ENCODE measurements at places on chromosomes 6 and 20. TPM values are rescaled to one million over a fixed set of nuclear protein-coding genes. Genes with fewer than 3 reads are reported as not detected.

DNA sequence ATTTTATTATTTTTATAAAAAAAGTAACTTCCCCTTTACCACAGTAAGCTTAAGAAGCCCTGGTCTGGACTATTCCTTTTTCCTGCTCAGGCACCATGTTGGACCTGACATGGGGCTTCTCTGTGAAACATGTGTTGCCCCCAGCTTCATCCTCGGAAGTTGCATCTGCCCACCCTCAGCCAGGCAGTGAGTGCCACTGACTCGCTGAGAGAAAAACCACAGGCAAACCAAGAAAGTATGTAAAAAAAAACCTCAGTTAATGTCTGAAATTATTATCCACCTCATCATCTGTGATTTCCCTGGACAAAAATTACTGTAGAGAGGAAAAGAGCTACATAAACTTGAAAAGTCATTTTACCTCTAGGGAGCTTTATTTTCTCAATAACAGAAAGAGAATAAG lies 109.9 kb upstream of the MCHR2 start:
- no peak for DNase-seq
- H3K4me1 ChIP-seq, result peaks cover 20% of the 10 kb centered on the region

DNA sequence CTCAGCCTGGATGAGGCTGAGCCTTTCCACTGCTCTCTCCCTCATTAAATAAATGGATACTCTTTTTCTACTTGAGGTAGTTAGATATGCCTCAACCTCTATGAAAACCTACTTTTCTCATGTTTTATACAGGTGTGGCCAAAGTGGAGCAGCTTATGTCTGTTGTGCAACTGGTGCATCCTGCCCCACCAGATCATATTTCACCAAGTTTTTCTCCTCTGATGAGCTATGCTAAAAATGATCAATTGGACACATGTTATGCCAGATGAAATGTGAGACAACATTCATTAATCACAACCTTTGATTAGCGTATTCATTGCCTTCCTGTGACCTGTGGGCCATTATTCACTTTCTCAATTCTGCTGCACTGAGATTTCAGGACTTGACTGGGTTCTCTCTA lies 106.9 kb upstream of the NEDD9 start:
- no peak for DNase-seq
- H3K36me3 ChIP-seq, result no peaks in the 10 kb centered on the region
- no peaks in the 10 kb centered on the region for H3K4me1 ChIP-seq
- peaks cover 2% of the 10 kb centered on the region for H3K27me3 ChIP-seq

DNA sequence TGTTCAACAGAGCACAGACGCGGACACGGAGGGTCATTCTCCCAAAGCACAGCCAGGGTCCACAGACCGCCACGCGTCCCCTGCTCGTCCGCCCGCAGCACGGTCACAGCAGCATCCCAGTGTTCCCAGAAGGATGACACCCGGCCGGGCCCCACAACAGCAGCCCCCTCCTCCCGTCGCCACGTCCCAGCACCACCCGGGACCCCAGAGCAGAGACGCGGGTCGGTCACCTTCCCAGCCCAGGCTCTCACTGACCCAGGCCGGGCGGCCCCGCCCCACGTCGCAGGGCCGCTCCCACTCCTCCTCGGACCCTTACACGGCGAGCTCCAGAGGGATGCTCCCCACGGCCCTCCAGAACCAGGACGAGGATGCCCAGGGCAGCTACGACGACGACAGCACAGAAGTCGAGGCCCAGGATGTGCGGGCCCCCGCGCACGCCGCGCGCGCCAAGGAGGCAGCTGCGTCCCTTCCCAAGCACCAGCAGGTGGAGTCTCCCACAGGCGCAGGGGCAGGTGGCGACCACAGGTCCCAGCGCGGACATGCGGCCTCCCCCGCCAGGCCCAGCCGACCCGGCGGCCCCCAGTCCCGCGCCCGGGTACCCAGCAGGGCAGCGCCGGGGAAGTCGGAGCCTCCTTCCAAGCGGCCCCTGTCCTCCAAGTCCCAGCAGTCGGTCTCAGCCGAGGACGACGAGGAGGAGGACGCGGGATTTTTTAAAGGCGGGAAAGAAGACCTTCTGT lies 64.3 kb downstream of the FNDC1 start:
- peak; percentile 40 for DNase-seq
- peaks cover 8% of the 10 kb centered on the region for H3K4me1 ChIP-seq
- no peak overlapping the region for H3K27ac ChIP-seq
- H3K4me3 ChIP-seq, result peak overlapping the region; percentile 25

GRCh38 chr20:12464036-12464435 lies 544.7 kb upstream of the SPTLC3 start:
- H3K4me3 ChIP-seq, result no peak overlapping the region
- H3K27ac ChIP-seq, result no peak overlapping the region
- peaks cover 4% of the 10 kb centered on the region for H3K4me1 ChIP-seq
- H3K27me3 ChIP-seq, result no peaks in the 10 kb centered on the region
- DNase-seq, result no peak

DNA sequence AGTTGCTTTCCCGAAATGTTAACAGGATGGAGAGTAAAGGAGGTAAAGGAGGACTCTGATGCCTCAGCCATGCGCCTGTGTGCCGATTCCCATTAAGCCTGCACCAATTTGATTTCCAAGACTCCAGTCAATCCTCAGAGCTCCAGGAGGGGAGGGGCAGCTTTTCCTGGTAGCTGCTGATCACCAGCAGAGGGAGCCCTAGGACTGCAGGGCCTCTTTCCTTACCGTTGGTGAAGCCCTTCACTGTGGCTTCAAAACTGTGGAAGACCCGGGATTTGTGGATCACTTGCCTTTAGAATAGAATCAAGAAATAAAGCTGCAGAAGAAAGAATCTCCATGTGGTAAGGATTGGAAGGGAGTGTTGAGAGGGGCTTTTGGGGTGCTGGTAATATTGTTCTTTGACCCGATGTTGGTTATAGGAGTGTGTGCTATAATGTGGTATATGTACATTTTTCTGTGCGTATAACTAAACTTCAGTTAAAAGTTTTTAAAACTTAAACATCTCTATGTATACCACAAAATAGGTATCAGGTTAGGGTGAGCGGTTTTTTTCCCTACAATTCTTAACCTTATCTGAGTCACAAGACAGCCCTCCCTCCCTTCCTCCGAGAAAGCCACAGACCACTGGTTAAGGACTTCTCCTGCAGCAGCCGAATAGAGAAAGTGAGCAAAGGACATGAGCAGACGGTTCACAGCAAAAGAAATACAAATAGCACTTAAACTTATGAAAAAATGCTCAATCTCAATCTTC lies 6.9 kb upstream of the OSER1 start:
- no peaks in the 10 kb centered on the region for H3K27me3 ChIP-seq
- H3K36me3 ChIP-seq, result no peaks in the 10 kb centered on the region
- H3K4me3 ChIP-seq, result no peak overlapping the region
- H3K27ac ChIP-seq, result no peak overlapping the region
- peak; percentile 81 for DNase-seq

DNA sequence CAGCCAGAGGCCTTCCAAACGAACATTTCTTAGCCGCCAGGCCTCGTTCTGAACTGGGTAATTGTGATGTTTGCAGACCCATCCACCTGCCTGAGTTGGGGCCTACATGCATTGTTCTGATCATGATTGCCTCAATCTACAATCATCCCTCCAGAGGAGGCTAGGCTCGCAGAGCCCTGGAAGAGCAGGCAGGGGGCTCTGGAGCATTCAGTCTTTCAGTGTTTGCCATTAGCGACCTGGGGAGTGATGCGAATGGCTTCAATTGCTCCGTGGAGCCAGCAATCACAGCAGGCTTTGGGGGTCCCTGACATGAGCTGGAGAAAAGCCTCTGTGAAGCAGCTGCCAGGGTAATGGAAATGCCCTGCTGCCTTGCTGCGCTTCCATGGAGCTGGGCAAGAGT lies 22.0 kb downstream of the SNAP25 start:
- peaks cover 13% of the 10 kb centered on the region for H3K4me1 ChIP-seq
- no peak for DNase-seq
- H3K36me3 ChIP-seq, result no peaks in the 10 kb centered on the region
- peaks cover 5% of the 10 kb centered on the region for H3K27me3 ChIP-seq

DNA sequence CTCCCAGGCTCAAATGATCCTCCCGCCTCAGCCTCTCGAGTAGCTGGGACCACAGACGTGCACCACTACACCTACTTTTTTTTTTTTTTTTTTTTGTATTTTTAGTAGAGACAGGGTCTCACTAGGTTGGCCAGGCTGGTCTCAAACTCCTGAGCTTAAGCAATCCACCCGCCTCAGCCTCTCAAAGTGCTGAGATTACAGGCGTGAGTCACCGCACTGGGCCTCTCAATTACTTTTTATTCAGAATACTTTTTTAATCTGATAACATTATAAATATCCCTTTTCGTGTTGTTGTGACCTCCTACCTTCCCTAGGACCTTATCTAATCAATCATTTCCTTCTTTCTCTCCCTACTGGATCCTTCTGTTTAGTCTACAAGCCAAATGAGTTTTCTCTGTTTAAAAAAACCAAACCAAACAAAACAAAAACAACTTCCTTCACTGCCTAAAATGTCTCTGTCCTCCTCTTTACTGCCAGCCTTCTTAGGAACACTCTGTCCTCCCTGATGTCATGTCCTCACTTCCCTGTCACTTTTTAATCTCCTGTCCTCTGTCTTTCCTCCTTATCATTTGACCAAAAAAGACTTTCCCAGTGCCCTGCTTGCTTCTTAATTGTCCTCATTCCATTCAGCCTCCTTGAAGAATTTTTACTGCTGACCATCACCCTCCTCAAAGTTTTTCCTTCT lies 85.0 kb downstream of the CAP2 start:
- no peaks in the 10 kb centered on the region for H3K27me3 ChIP-seq
- no peak for DNase-seq

- no peaks in the 10 kb centered on the region for H3K36me3 ChIP-seq
- DNase-seq, result no peak
- no peak within 1 kb of the TSS for H3K4me3 ChIP-seq
- no peaks in the 10 kb centered on the region for H3K27me3 ChIP-seq
Measured at GRCh38 chr6:27911956-27912446, at the start of gene OR2B2. Gene OR2B2 (minus strand): TSS chr6:27912396. CDS start chr6:27912319, 77 bp downstream.

DNA sequence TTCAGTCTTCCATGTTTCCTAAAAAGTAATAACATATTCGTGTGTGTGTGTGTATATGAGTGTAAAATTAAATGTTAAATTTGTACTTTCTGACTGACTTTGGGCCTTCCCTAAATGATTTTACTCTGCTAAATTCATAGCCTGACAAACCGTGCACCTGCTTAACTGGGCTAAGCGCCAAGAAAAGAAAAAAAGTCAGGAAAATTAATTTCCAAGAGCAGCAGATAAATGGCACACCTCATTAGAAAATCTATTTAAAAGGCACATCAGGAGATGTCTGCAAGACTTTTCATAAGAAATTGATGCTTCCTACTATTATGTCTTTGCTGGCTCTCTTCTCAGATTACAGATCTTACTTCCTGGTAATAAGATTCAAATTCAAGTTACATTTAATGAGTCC lies 72.4 kb downstream of the TRDN start:
- no peak overlapping the region for H3K4me3 ChIP-seq
- H3K4me1 ChIP-seq, result no peaks in the 10 kb centered on the region
- no peak overlapping the region for H3K27ac ChIP-seq
- no peak for DNase-seq
- no peaks in the 10 kb centered on the region for H3K36me3 ChIP-seq

GRCh38 chr6:19086480-19086879 lies 699.3 kb downstream of the RNF144B start:
- H3K4me3 ChIP-seq, result no peak overlapping the region
- H3K27me3 ChIP-seq, result no peaks in the 10 kb centered on the region
- no peaks in the 10 kb centered on the region for H3K4me1 ChIP-seq
- H3K27ac ChIP-seq, result no peak overlapping the region

GRCh38 chr6:170403451-170403850 lies 96.9 kb downstream of the FAM120B start:
- peaks cover 7% of the 10 kb centered on the region for H3K4me1 ChIP-seq
- peaks cover 34% of the 10 kb centered on the region for H3K36me3 ChIP-seq
- no peak for DNase-seq

GRCh38 chr20:31560746-31561598 lies 44.1 kb upstream of the ID1 start:
- H3K4me3 ChIP-seq, result no peak overlapping the region
- H3K27me3 ChIP-seq, result peaks cover 19% of the 10 kb centered on the region
- H3K4me1 ChIP-seq, result peaks cover 19% of the 10 kb centered on the region
- H3K27ac ChIP-seq, result peak overlapping the region; percentile 25
- no peaks in the 10 kb centered on the region for H3K36me3 ChIP-seq
- no peak for DNase-seq

DNA sequence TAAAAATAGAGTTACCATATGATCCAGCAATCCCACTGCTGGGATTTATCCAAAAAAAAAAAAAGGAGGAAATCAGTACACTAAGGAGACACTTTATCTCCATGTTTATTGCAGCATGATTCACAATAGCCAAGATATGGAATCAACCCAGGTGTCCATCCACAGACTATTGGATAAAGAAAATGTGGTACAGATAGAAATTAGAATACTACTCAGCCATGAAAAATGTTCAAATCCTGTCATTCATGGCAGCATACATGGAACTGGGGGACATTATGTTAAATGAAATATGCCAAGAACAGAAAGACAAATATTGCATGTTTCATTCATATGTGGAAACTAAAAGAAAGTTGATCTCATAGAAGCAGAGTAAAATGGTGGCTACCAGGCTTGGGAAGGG lies 75.3 kb downstream of the ERMARD start:
- DNase-seq, result no peak
- H3K4me1 ChIP-seq, result peaks cover 5% of the 10 kb centered on the region
- H3K4me3 ChIP-seq, result no peak overlapping the region
- H3K27me3 ChIP-seq, result peaks cover 6% of the 10 kb centered on the region

- no peak overlapping the region for H3K4me3 ChIP-seq
- DNase-seq, result no peak
- H3K27me3 ChIP-seq, result peaks cover 2% of the 10 kb centered on the region
- H3K27ac ChIP-seq, result no peak overlapping the region
- peaks cover 10% of the 10 kb centered on the region for H3K36me3 ChIP-seq
Measured at GRCh38 chr6:109372130-109372529, 10.1 kb downstream of the CD164 start.

- DNase-seq, result no peak
- peak overlapping the region; percentile 28 for H3K27ac ChIP-seq
- no peaks in the 10 kb centered on the region for H3K36me3 ChIP-seq
- peaks cover 61% of the 10 kb centered on the region for H3K4me1 ChIP-seq
Measured at GRCh38 chr6:111774346-111774703, 98.9 kb downstream of the FYN start.

DNA sequence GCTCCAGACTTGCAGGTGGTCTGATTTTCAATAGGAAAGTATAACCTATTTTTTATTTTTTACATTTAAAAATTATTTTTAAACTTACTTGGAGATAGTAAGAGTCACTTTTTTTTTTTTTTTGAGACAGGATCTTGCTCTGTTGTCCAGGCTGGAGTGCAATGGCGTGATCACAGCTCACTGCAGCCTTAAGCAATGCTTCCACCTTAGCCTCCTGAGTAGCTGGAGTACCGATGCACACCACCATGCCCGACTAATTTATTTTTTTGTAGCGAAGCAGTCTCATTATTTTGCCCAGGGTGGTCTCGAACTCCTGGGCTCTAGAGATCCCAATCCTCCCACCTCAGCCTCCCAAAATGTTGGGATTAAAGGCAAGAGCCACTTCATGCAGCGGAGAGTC lies 84.8 kb upstream of the RALY start:
- no peak overlapping the region for H3K4me3 ChIP-seq
- H3K4me1 ChIP-seq, result peaks cover 7% of the 10 kb centered on the region
- no peak for DNase-seq
- no peaks in the 10 kb centered on the region for H3K36me3 ChIP-seq

GRCh38 chr20:63957004-63957689 lies 931 bp upstream of the UCKL1 start:
- peaks cover 7% of the 10 kb centered on the region for H3K4me1 ChIP-seq
- peak; percentile 71 for DNase-seq
- peaks cover 2% of the 10 kb centered on the region for H3K27me3 ChIP-seq
- H3K4me3 ChIP-seq, result peak overlapping the region; percentile 81
- peak overlapping the region; percentile 70 for H3K27ac ChIP-seq
- no peaks in the 10 kb centered on the region for H3K36me3 ChIP-seq

CFAP206 gene
- 1.9 TPM for total RNA-seq

SEMG1 gene
- total RNA-seq, result not detected

RWDD2A gene
- 7.6 TPM for total RNA-seq

ZBTB9 gene
- total RNA-seq, result 9.6 TPM

CEBPB gene
- total RNA-seq, result 11.3 TPM

KHDC1L gene
- total RNA-seq, result 2.2 TPM

TRAPPC3L gene
- not detected for total RNA-seq

FAM217B gene
- 14.8 TPM for total RNA-seq

POPDC3 gene
- total RNA-seq, result 10.9 TPM

Measured in glutamatergic neuron (in vitro differentiated cells).